Body of pancreas (tissue), 4 donors: ENCODE measurements at places on chromosomes 6 and 20.

GRCh38 chr6:11538052-11538818, 686 bp downstream of the TMEM170B start:
- peak; percentile 29 for DNase-seq

- DNase-seq, result no peak
These were observed 24.0 kb upstream of the SERINC1 start for GRCh38 chr6:122495612-122496011.

- no peak for DNase-seq
These were observed 28.9 kb downstream of the ESF1 start for GRCh38 chr20:13755809-13756208.

DNA sequence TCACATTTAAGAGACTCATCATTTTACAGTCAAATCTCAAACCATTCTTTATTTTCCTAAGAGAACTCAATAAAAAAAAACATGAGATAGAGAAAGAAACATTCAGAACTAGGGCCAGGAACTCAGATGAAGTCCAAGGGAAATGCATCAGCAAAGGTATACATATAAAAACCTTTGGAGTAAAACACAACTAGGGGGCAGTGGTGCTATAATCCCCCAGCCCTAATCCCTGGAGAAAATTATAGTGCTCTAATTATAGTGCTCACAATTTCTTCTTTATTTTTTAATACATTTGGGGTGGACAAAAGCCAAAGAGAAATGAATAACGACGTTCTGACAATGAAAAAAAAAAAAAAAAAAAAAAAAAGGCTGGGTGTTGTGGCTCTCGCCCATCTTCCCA, 100.6 kb upstream of the EMILIN3 start:
- DNase-seq, result no peak

DNA sequence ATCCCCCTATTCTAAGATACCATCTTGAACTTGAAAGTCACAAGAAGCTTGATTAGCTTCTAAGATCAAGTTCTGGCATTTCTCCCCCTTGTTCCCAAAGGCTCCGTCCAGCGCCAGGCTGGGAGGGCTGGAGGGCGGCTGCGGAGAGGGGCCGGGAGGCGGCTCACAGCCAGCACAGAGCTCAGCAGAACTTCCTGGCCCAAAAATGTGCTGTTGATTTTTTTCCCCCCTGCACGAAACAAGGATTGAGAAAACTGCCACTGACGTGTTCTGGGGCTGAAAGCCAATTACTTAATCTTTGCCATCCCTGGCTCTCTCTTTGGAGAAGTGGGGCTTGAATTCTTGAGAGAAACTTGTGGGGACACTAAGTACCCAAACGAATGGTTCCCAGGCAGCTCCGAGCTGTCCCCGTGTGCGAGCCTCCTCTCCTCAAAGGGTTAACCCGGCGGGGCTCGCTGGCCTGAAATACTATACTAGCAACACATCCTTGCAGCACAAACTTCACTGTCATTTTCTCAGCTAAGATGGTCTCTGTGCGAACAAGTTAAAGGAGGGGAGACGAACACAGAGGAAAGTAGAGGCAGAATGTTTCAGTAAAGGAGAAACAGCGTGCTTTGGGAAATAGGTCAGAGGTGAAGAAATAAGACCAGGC, 452 bp downstream of the TRAF3IP2 start:
- DNase-seq, result peak; percentile 50
